Muscle of arm (tissue), 14 donors: ENCODE measurements at places on chromosomes 3 and 15. TPM values are rescaled to one million over a fixed set of nuclear protein-coding genes. Genes with fewer than 3 reads are reported as not detected.

GRCh38 chr15:101008158-101009139 is 89.3 kb downstream of the LRRK1 start:
- peak; percentile 79 for DNase-seq

GRCh38 chr15:67359431-67360079 is 105.0 kb downstream of the IQCH start:
- DNase-seq, result no peak

DNA sequence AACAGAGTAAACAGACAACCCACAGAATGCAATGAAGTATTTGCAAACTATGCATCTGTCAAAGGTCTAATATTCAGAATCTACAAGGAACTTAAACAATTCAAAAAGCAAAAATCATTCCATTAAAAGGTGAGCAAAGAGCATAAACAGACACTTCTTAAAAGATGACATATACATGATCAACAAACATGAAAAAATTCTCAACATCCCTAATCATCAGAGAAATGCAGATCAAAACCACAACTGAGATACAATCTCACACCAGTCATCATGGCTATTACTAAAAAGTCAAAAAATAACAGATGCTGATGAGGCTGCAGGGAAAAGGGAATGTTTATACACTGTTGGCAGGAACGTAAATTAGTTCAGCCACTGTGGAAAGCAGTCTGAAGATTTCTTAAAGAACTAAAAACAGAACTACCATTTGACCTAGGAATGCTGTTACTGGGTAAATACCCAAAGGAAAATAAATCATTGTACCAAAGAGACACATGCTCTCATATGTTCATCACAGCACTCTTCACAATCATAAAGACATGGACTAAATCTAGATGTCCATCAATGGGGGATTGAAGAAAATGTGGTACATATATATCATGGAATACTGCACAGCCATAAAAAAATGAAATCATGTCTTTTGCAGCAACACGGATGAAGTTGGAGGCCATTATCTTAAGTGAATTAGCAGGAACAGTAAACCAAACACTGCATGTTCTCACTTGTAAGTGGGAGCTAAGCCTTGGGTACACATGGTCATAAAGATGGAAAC is 393.3 kb upstream of the CBLB start:
- no peak for DNase-seq

SLC28A1 gene
- polyA plus RNA-seq, result 0.57 TPM

TRPC1 gene
- polyA plus RNA-seq, result 12.0 TPM

- no peak for DNase-seq
Measured at GRCh38 chr15:79593119-79593869, 161.2 kb downstream of the MINAR1 start.
